ENCODE measurements at places on chromosomes 12 and 14. TPM values are rescaled to one million over a fixed set of nuclear protein-coding genes. Genes with fewer than 3 reads are reported as not detected.

The MNAT1 gene
- 38.8 TPM for total RNA-seq

The MSI1 gene
- total RNA-seq = not detected

The DNAI7 gene
- 0.37 TPM for total RNA-seq

The RABGGTA gene
- total RNA-seq = 20.0 TPM

The FAIM2 gene
- total RNA-seq = 0.81 TPM

The RASAL1 gene
- total RNA-seq = not detected

The NR2C1 gene
- 18.4 TPM for total RNA-seq

The PLCZ1 gene
- 0.06 TPM for total RNA-seq

The GPATCH2L gene
- 48.4 TPM for total RNA-seq

The GPHN gene
- total RNA-seq = 9.2 TPM

The FAM181A gene
- not detected for total RNA-seq

The ZNF664 gene
- 35.5 TPM for total RNA-seq

The PTHLH gene
- 6.0 TPM for total RNA-seq

The ASCL1 gene
- total RNA-seq = not detected

The SPIC gene
- not detected for total RNA-seq

The RHNO1 gene
- total RNA-seq = 17.3 TPM

The SYCP3 gene
- 0.13 TPM for total RNA-seq

The TAS2R50 gene
- 4.7 TPM for total RNA-seq

The HOXC9 gene
- total RNA-seq = not detected

The MFAP5 gene
- 2.8 TPM for total RNA-seq

The RD3L gene
- not detected for total RNA-seq

The PRICKLE1 gene
- total RNA-seq = 3.0 TPM

The EPS8 gene
- total RNA-seq = 244 TPM

The RALGAPA1 gene
- total RNA-seq = 48.6 TPM

The A2ML1 gene
- not detected for total RNA-seq

The DAAM1 gene
- total RNA-seq = 27.5 TPM

The E2F7 gene
- total RNA-seq = 8.2 TPM

Data from aortic smooth muscle cell (primary cell).